Activated naive CD8-positive, alpha-beta T cell treated with anti-CD3 and anti-CD28 coated beads, Interleukin-2, amount 10 ng/mL, durations not matched to agents 7 days and 5 days (primary cell): ENCODE measurements at places on chromosomes 5 and 9. TPM values are rescaled to one million over a fixed set of nuclear protein-coding genes. Genes with fewer than 3 reads are reported as not detected.

DNA sequence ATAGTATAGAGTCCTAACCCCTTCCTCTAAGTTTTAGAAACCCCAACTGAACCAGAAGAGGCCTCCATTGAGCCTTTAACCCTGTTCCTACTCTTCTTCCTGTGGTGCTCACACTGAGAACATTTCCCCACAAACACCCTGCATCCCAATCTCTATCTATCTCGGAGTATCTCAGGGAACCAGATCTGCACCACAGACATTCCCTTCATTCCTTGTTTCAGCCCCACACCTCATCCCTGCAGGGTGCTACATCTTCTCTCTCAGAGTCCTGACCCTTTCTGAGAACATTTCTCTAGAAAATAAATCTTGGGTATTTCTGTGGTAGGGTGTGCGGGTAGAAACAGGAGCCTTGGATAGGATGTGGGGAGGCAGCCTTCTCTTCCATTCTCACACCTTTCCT, 507.8 kb downstream of the PDE4D start:
- no peaks in the 10 kb centered on the region for H3K36me3 ChIP-seq
- no peak overlapping the region for H3K4me3 ChIP-seq
- no peaks in the 10 kb centered on the region for H3K4me1 ChIP-seq
- peaks cover 12% of the 10 kb centered on the region for H3K27me3 ChIP-seq

Gene ABO
- total RNA-seq, result not detected

Gene GABBR2
- not detected for total RNA-seq

GRCh38 chr9:129109537-129109903, 1.1 kb downstream of the CRAT start:
- no peaks in the 10 kb centered on the region for H3K36me3 ChIP-seq
- peak overlapping the region; percentile 96 for H3K4me3 ChIP-seq
- H3K27me3 ChIP-seq, result no peaks in the 10 kb centered on the region
- H3K27ac ChIP-seq, result peak overlapping the region; percentile 76

DNA sequence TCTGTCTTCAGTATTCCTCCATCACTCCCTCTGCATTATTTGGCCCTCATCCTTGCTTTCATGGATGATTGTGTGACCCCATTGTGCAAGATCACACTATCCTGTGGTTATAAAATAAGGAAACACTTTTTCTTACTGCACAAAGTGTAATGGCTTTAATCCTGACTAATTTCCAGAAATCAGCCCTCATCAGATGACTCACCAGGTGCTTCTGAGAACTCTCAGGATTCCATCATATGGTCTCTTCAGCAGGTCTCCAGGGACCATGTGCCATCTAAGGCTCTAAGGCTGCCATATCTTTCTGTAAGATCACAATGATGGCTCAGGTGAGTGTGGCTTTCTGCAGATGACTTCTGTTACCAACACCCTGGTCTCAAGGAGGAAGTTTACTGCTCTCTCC, 27.3 kb upstream of the FER start:
- DNase-seq, result no peak
- no peak overlapping the region for H3K4me3 ChIP-seq
- peaks cover 28% of the 10 kb centered on the region for H3K27me3 ChIP-seq
- no peak overlapping the region for H3K27ac ChIP-seq

DNA sequence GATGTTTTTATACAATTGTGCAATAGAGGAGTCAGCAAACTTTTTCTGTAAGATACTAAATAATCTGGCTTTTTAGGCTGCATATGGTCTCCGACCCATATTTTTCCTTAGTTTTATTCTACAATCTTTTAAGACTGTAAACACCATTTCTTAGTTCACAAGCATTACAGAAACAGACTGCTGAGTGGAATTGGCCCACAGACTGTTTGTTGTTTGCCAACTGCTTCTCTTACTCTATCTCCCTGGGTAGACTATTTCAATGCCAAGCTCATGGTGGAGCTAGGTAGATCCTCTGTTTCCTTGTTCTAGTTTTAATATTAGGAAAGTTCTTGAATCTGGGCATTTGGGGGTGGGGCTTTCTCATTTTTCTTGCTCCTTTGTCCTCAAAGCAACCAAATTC, 857.6 kb downstream of the TLE1 start:
- DNase-seq, result no peak
- H3K27ac ChIP-seq, result no peak overlapping the region
- no peaks in the 10 kb centered on the region for H3K4me1 ChIP-seq
- H3K36me3 ChIP-seq, result no peaks in the 10 kb centered on the region

- H3K4me3 ChIP-seq, result no peak overlapping the region
- no peak overlapping the region for H3K27ac ChIP-seq
- DNase-seq, result no peak
- H3K27me3 ChIP-seq, result no peaks in the 10 kb centered on the region
Measured at GRCh38 chr5:120628156-120628555, 164.1 kb downstream of the PRR16 start.

GRCh38 chr9:110338143-110338542, 480 bp upstream of the TXNDC8 start:
- H3K4me3 ChIP-seq, result no peak overlapping the region
- DNase-seq, result no peak
- H3K36me3 ChIP-seq, result no peaks in the 10 kb centered on the region
- H3K27ac ChIP-seq, result no peak overlapping the region

GRCh38 chr9:35488566-35489312, 1.2 kb upstream of the RUSC2 start:
- DNase-seq, result no peak
- no peaks in the 10 kb centered on the region for H3K36me3 ChIP-seq
- peaks cover 10% of the 10 kb centered on the region for H3K27me3 ChIP-seq
- H3K4me3 ChIP-seq, result peak overlapping the region; percentile 89
- H3K4me1 ChIP-seq, result peaks cover 23% of the 10 kb centered on the region
- no peak overlapping the region for H3K27ac ChIP-seq

GRCh38 chr9:101366038-101366756, 18.6 kb downstream of the BAAT start:
- H3K27ac ChIP-seq, result no peak overlapping the region
- no peak overlapping the region for H3K4me3 ChIP-seq
- H3K36me3 ChIP-seq, result no peaks in the 10 kb centered on the region
- H3K4me1 ChIP-seq, result no peaks in the 10 kb centered on the region
- DNase-seq, result no peak

Gene IL4
- total RNA-seq, result 1.8 TPM

GRCh38 chr5:56620903-56621677, 194.3 kb upstream of the MAP3K1 start:
- no peak for DNase-seq
- peaks cover 6% of the 10 kb centered on the region for H3K27me3 ChIP-seq
- H3K27ac ChIP-seq, result no peak overlapping the region
- H3K4me1 ChIP-seq, result peaks cover 4% of the 10 kb centered on the region

DNA sequence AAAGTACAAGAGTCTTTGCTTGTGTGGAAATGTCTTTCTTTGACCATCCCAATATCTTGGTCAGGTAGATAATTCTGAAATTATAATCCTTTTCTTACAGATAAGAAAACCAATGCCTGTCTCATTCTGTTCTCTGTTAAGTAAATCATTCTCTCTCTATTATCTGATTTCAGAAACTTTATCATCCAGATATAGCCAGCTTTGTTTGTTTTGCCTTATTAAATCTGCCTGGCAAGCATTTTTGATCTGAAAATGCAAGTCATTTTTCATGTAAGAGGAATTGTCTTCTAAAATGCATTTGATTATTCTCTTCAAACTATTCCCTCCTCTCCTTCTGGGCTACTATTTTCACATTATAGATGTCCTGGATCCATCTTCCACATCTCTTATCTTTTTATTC, 625.5 kb downstream of the CCDC171 start:
- H3K27ac ChIP-seq, result no peak overlapping the region
- no peak for DNase-seq
- peaks cover 2% of the 10 kb centered on the region for H3K36me3 ChIP-seq
- H3K4me3 ChIP-seq, result no peak overlapping the region
- no peaks in the 10 kb centered on the region for H3K27me3 ChIP-seq

Gene PCDHGB3
- 0.44 TPM for total RNA-seq

DNA sequence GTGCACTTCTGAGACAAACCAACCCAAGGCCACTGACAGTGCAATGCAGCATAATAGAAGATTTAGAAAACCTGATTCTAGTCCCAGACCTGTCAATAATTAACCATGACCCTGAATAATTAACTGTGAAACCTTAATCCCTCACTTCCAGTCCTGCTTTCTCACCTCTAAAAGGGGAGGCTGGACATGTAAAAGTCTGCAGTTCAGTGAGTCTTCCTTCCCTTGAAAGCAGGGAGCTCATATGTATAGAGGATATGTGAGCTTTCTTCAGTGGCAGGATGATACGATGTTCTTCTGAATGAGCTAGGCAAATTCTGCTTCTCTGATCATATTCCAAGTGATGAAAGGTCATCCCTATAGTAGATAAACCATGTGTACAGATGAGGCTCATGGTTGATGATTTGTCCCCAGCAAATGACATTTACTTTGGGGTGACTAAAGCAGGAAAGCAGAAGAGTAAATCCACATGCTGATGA, 2.9 kb downstream of the KCNV2 start:
- H3K27ac ChIP-seq, result no peak overlapping the region
- no peak for DNase-seq
- peaks cover 10% of the 10 kb centered on the region for H3K36me3 ChIP-seq
- no peaks in the 10 kb centered on the region for H3K27me3 ChIP-seq
- no peak overlapping the region for H3K4me3 ChIP-seq

DNA sequence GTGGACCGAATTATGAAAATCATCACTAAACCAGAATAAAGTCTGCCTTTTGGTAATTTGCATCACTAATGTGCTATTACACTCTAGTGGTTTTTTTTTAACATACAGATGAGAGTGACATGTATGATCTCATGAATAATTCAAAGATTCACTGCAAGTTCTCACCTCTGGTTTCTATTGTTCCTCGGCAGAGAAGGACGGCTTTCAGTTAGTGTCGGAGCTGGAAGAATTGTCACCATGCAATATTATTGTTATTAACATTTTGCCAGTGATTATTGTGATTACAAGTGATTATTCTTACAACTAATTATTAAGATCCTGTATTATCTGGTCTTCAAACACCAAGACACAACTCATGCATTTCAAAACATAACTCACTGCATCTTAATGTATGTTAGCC, 366.6 kb upstream of the RPS23 start:
- H3K36me3 ChIP-seq, result no peaks in the 10 kb centered on the region
- no peak for DNase-seq
- peaks cover 31% of the 10 kb centered on the region for H3K27me3 ChIP-seq
- H3K4me3 ChIP-seq, result no peak overlapping the region
- no peak overlapping the region for H3K27ac ChIP-seq

DNA sequence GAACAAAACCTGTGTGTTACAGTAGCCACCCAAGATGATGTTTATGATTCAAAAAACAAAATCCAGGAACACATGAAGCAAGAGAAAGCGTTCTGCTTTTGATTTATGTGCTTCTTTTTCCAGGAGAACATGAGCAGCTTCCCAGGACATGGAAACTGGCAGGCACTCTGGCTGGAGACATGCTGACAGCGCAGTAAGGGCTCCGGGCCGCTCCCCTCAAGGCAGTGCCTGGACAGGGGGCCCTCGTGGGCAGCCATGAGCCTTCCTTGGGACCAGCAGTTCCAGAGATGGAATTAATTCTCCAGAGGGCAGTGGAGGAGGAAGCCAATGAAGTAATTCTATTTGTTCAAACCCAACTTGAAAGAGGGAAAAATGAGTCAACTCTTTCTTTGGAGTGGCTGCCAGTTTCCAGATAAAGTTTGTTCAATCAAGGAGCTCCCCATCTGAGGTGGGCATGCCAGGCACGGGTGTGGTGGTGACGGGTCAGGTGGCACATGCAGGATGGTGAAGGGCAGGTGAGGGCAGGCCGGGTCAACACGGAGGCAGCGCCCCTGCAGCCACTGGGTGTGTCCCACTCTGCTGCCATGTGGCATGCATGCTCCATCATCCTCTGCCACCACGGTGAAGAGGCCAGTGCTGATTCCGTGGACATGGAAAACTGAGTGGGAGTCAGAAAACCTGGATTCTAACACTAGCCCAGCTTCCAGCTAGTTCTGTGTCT, 83.8 kb downstream of the OTULIN start:
- peaks cover 9% of the 10 kb centered on the region for H3K36me3 ChIP-seq
- no peak for DNase-seq
- peaks cover 15% of the 10 kb centered on the region for H3K4me1 ChIP-seq
- H3K27ac ChIP-seq, result no peak overlapping the region
- no peaks in the 10 kb centered on the region for H3K27me3 ChIP-seq

DNA sequence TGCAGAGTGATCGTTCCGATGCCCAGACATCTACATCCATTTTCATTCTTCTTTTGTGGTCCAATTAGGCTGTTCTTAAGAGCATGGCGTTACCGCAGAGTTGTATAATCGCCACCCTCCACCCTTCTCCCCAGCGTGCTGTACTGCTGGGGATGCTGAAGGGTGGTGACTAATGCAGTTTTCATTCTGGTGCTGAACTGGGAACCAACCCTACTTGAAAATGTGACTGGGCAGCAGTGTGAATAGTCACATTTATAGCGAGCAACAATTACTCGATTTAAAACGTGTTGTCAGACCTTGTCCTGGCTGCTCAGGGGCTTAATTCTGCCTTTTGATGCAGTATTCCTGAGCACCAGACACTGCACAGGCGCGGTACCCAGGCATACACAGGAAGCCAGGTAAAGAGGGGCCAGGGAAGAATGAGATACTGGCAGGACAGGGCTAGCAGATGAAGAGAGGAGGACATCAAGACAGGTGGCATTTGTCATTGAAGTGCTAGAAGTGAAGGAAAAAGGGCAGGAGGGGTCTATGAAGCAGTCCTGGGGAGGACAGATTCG, 719 bp upstream of the ISCA1 start:
- H3K27me3 ChIP-seq, result no peaks in the 10 kb centered on the region
- peaks cover 31% of the 10 kb centered on the region for H3K4me1 ChIP-seq
- peak overlapping the region; percentile 94 for H3K4me3 ChIP-seq
- H3K27ac ChIP-seq, result peak overlapping the region; percentile 95
- DNase-seq, result no peak
- H3K36me3 ChIP-seq, result peaks cover 13% of the 10 kb centered on the region

Gene TBC1D13
- total RNA-seq, result 29.2 TPM

GRCh38 chr9:26950521-26950920, 3.5 kb upstream of the PLAA start:
- H3K27ac ChIP-seq, result no peak overlapping the region
- no peak for DNase-seq
- no peaks in the 10 kb centered on the region for H3K27me3 ChIP-seq
- H3K4me1 ChIP-seq, result peaks cover 31% of the 10 kb centered on the region

Gene CDH9
- not detected for total RNA-seq

GRCh38 chr9:94801681-94802080, 75.2 kb downstream of the AOPEP start:
- H3K4me3 ChIP-seq, result no peak overlapping the region
- no peak for DNase-seq
- peaks cover 22% of the 10 kb centered on the region for H3K36me3 ChIP-seq
- H3K27ac ChIP-seq, result no peak overlapping the region

Gene TTC39B
- total RNA-seq, result 35.2 TPM

GRCh38 chr9:17491780-17492179, 87.1 kb upstream of the SH3GL2 start:
- DNase-seq, result no peak
- no peak overlapping the region for H3K4me3 ChIP-seq
- no peaks in the 10 kb centered on the region for H3K36me3 ChIP-seq
- H3K27ac ChIP-seq, result no peak overlapping the region
- no peaks in the 10 kb centered on the region for H3K27me3 ChIP-seq

Gene FBN2
- total RNA-seq, result 0.11 TPM

Gene PSD2
- total RNA-seq, result 0.09 TPM

DNA sequence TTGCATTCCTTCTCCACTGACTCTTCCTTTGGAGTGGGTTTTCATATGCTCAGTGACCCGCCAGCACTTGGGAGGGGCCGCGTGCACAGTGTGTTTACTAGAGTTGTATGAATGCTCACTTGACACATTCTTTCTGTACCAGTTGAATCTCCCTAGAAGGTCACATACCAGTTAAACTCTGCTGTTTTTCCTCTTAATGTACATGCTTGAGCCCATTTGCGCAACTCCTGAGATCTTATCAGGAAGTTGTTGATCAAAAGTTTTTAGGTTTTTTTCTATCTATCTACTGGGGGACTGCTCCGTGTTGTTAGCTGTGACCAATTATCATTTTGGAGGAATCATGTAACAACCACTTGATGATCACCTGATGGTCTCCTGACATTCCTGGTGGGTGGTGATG, 392.7 kb downstream of the CDH9 start:
- H3K27ac ChIP-seq, result no peak overlapping the region
- H3K27me3 ChIP-seq, result no peaks in the 10 kb centered on the region
- H3K4me1 ChIP-seq, result no peaks in the 10 kb centered on the region
- H3K36me3 ChIP-seq, result no peaks in the 10 kb centered on the region

Gene TAS2R1
- total RNA-seq, result not detected
